ENCODE measurements at places on chromosomes 2 and 18.
A peak's percentile ranks its signal among the peaks of the same experiment; 100 is the strongest.

- no peak for DNase-seq
Observed at GRCh38 chr2:134290358-134290757, 36.5 kb downstream of the MGAT5 start.

- DNase-seq, result no peak
Observed at GRCh38 chr2:47225061-47225783, 70.1 kb upstream of the STPG4 start.

- DNase-seq, result no peak
Observed at GRCh38 chr2:8592736-8593135, 89.1 kb upstream of the ID2 start.

DNA sequence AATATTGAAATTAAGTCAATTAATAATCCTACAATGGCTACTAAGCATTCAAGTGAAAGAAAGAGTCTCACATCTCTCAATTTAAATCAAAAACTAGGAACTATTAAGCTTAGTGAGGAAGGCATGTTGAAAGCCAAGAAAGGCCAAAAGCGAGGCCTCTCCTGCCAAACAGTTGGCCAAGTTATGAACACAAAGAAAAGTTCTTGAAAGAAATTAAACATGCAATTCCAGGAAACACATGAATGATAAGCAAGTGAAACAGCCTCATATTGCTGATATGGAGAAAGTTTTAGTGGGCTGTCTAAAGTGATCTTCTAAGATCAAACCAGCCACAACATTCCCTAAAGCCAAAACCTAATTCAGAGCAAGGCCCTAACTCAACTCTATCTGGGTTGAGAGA, 11.8 kb downstream of the RDH14 start:
- no peak for DNase-seq

DNA sequence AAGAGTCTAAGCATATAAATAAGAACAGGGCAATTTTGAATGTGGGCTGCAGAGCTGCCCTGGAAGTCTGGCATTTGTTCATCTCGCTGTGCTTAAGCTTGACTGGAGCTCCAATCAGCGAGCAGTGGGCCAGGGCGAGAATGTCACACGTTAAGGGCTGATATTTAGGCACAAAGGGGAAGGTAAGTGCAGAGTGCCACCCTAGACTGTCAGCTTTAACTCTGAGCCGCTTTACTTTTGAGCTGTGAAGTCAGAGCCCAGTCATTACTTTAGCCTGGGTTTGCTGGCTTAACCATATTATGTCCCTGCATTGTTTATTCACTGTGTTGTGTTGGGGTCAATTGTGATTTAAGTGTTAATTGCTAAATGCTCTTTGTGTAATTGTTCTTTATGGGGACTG, 236.1 kb upstream of the SIX3 start:
- DNase-seq, result no peak

DNA sequence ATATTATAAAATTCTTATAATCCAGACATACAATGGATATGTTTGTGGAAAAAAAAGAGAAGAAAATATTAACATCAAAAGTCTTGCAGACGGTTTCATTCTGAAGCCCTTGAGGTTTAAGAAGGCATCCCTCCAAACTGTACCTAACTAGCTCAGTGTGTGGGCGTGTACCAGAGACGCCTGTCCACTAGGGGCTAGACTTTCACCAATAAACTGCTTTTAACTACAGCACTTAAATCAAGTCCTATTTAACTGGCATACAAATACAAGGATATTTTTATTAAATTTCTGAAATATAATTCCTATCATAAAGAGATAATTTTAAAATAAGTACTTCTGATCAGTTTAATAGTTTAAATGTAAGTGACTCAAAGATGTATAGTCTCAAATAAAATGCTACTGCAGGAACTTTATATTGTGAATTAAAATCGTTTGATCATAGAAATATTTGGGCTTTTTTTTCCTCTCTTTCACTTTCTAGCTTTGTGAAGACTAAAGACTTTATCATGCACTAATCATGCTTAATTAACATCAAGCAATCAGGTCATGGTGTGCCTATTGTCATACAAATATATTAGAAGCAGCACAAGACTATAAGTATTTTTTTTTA, 437.7 kb downstream of the SATB2 start:
- DNase-seq, result no peak

DNA sequence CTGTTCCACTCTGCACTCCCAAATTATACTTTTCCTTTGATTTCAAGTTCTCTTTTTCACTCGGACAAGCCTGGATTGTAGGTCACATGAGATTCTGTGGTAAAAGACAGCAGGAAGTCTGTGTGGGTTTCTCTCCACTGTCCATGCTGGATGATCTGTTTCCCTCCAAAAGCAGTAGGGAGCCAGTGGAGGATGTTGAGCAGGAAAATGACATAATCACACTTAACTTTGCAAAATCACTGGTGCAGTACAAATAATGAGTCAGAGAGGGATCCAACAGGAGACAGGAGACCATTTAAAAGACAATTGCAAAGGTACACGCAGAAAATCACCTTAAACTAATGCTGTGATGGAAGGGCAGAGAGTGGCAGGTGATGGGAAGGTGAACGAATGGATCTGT, 301.3 kb downstream of the ZNF407 start:
- no peak for DNase-seq

DNA sequence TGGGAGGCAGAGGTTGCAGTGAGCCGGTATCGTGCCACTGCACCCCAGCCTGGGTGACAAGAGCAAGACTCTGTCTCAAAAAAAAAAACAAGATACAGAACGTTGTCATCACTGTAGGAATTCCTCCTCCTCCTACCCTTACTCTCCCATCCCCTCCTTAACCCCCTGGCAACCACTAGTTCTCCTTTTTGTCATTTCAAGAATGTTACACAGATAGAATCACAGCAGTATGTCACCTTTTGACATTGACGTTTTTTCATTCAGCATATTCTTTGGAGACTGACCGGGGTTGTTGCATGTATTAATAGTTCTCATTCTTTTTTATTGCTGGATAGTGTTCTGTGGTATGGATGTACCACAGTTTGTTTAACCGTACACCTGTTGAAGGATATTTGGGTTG, 32.4 kb downstream of the TTLL4 start:
- no peak for DNase-seq

DNA sequence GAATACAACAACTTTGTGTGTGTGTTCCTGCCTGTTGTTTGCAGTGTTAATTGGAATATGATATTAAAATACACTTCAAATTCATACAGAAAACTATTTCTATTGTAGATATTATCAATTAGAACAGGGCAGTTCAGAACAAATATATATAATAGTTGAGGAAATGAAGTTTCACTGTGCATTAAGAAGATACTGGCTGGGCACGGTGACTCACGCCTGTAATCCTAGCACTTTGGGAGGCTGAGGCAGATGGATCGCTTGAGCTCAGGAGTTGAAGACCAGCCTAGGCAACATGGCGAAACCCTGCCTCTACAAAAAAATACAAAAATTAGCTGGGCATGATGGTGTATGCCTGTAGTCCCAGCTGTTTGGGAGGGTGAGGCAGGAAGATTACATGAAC, 79.3 kb downstream of the ASAP2 start:
- no peak for DNase-seq

DNA sequence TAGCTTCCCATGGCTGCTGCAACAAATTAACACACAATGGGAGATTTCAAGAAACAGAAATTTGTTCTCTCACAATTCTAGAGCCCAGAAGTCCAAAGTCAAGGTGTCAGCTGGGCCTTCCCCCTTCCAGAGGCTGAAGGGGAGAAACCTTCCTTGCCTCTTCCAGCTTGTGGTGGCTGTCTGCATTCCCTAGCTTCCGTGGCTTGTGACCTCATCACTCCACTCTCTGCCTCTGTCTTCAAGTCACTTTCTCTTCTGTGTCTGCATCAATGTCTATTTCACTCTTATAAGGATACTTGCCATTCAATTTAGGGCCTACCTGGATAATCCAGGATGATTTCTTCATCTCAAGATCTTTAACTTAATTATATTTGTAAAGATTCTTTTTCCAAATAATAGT, 16.8 kb upstream of the SRBD1 start:
- no peak for DNase-seq

DNA sequence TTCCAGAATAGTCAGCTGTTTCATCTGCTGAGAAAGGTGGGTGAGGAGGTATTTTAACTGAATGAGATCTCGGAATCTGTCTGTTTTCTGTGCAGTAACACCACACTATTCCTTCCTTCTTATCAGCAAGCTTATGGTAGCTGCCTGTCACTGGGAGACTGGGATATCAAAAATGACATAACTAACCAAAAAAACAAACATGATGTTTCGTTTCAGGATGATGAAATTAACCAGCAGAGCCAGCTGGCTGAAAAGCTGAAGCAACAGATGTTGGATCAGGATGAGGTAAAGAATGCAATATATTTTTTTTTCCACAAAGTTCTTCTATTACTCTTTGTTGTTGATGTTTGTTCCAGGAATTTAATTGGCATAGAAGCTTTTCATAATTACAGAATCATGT, 59.8 kb upstream of the LYPD6B start:
- DNase-seq, result no peak

GRCh38 chr2:210899131-210899530, 342.7 kb downstream of the CPS1 start:
- DNase-seq, result no peak

DNA sequence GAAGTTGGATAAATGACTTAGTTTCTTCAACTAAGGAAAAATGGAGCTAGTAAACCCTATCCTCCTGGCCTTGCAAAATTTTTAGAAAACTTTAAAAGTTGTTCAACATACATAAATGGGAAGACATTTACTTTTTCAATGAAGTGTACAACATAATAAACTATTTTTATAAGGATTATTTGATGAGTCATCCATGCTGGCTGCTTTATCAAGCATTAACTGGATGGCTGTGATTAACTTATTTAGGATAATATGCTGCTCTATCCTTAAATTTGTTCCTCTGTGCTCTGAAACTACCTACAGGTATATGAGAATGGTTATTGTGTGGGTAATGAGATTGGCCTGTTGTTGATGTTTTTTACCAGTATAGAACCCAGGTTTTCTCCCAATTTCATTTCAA, 21.3 kb downstream of the DYTN start:
- DNase-seq, result no peak

DNA sequence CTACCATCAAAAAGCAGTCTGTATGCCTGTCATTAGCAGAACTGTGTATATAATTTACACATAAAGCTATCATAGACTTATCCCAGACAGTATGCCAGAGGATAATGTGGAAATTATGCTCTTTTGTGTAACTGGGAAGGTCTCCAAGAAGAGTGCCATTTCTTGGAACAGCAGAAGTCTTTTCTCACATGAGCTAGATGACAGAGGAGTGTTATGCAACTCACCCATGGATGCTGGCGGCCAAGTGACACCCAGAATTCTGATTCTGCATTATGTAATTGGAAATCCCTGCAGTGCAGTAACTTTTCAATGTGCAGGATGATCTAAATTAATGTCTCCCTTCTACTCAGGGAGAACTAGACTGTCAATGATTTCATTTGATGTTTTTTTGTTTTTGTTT, 160.0 kb downstream of the UBE2E3 start:
- DNase-seq, result no peak

DNA sequence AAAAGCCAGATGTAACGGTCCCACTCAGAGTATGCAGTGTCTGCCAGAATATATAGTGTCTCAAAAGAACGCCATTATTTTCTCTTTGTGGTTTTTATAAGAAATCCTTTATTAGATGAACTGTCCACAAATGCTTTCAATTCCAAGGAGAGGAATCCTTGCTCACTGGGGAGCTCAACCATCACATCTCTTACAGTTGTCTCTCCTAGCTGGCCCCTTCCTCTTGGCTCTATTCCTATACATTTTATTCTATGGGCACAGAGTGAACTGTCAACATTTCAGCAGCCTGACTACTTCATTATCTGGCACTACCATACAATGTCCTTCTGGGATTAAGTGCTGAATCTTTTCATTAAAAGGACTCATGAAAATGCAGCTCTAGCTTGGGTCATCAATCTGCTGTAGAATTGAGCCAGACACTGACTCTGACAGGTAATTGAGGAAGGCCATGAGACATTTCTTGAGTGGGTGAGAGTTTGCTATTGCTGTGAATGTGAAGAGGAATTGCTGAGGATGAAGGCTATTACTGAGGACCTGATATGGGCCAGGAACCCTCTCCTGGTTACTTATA, 96.5 kb upstream of the THOC1 start:
- no peak for DNase-seq

GRCh38 chr2:183059561-183059960, 19.0 kb upstream of the DUSP19 start:
- no peak for DNase-seq

GRCh38 chr18:35043207-35043606, 2.0 kb downstream of the MAPRE2 start:
- DNase-seq, result no peak

DNA sequence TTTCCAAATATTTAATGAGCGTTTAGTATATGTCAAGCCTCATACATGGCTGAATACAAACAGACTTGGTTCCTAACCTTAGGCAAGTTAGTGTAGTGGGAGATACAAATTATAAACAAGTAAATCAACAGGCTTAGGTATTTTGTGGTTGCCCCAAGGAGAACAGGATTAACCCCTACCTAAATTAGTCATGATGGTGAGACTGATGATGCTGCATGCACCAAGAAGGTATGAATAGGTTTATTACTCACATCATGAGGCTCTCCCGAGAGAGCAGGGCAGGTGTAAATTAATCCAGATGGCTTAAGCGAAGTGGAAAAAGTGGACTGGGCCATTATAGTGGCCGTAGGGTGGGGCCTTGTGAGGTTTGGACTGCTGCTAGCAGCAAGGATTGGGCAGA, 118.1 kb upstream of the GCFC2 start:
- no peak for DNase-seq

GRCh38 chr18:40925071-40925541, 1029.9 kb upstream of the PIK3C3 start:
- DNase-seq, result no peak

DNA sequence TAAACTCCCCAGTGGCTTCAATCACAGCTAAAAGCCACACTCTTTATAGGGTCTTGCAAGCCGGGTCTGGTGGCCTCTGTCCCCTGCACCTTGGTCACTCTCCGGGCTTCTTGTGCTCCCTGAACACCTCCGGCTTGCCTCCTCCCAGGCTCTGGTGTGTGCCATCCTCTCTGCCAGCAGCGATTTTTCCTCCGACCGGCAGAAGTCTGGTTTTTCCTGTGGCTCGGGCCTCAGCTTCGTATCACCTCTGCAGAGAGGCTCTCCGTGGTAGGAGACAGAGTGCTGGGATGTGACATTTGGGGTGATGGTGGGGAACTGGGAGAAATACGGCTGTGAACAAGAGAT, 58.8 kb upstream of the HPCAL1 start:
- no peak for DNase-seq

- DNase-seq, result no peak
Observed at GRCh38 chr2:132909427-132909826, 239.4 kb upstream of the LYPD1 start.

GRCh38 chr18:50401888-50402287, 27.0 kb downstream of the SKA1 start:
- peak; percentile 7 for DNase-seq

DNA sequence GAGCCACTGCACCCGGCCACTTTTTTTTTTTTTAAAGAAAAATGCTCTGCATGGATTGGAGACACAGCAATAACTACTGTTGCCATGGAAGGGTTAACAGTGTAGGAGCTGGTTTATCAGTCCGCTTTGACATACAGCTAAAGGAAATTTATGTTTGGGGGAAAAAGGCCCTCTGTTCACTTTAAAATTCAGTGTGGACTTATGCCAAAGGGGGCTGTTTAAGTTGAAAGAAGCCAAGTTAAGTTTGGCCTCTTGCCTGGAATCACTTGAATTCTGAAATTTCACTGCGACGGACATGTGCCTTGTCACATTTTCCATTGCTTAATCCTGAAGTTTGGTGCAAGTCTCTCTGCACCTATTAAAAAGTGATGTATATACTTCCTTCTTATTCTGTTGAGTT, 3.1 kb downstream of the KCNE4 start:
- DNase-seq, result no peak

Data from stimulated activated CD4-positive, alpha-beta T cell treated with anti-CD3 and anti-CD28 coated beads, Interleukin-4, amount 100 ng/mL, for 48 hours (primary cell).